ENCODE measurements at places on chromosomes 6 and 20.

- no peak for DNase-seq
Observed at GRCh38 chr6:111342913-111343312, 140.1 kb downstream of the REV3L start.

- DNase-seq = no peak
Observed at GRCh38 chr6:3265671-3266070, 6.9 kb downstream of the PSMG4 start.

- no peak for DNase-seq
Observed at GRCh38 chr20:49448917-49449316, 33.6 kb downstream of the KCNB1 start.

GRCh38 chr6:144335914-144336313 is 50.8 kb downstream of the UTRN start:
- no peak for DNase-seq

DNA sequence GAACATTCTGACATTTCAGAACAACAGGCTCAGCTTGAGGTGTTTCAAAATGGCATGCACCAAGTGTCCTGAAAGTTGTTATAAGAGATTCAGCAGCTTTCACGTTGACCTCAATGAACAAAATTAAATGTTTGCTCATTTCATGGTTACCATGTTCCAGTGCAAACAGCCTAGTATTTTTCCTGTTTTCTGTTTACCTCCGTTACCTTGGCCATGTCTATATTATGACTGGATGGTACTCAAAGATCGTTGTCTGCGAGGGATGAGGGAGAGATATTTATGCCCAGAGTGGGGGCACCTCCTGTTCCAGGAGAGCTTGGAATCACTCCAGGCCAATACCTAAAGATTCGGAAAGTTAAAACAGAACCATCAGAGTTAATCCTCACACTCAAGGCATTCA is 83.8 kb upstream of the SASH1 start:
- no peak for DNase-seq

DNA sequence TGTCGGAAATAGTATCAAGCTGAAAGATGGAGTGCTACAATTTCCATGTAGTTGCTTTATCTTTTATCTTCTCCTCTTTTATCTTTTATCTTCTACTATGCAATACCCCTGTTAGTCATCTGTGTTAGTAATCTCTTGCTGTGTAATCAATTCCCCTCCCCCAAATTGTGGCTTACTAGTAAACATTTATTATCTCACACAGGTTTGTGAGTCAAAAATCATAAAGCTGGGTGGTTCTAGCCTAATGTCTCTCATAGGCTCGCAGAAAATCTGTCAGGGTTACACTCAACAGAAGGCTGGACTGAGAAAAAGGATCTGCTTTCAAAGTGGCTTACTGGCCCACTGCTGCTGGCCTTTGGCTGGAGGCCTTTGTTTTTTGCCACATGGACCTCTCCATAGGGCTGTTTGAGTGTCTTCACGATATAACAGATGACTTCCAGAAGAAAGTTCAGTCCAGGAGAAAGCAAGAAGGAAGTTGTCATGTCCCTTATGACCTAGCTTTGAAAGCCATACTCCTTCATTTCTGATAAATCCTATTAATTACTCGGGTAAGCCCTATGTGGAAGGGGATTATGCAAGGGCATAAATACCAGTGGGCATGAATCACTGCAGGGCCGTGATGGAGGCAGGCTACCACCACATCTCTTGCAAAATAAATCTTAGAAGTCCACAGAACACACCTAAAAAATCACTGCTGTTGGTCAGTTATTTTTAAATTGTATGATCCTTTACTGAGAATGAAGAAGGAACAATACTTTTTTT is 24.5 kb upstream of the PTCHD4 start:
- no peak for DNase-seq

DNA sequence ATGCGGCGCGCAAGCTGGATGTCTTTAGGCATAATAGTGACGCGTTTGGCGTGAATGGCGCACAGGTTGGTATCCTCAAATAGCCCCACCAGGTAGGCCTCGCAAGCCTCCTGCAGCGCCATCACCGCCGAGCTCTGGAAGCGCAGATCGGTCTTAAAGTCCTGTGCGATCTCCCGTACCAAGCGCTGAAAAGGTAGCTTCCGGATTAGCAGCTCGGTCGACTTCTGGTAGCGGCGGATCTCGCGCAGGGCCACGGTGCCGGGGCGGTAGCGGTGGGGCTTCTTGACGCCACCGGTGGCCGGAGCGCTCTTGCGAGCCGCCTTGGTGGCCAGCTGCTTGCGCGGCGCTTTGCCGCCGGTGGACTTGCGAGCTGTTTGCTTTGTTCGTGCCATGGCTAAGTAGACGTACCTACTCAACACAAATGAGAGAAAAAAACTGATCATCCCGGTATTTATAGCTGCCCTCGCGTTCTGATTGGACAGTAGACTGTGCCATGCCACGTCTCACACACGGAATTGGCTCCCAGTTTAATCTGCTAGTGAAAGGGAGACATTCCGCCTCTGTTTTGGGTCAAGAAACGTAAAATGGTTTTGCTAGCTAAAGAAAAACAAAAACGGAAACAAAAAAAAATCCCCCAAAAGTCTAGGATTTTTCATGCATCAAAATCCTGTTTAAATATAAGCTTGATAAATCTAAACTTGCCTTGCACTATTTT is 40.1 kb downstream of the OR2B2 start:
- DNase-seq = peak; percentile 90

DNA sequence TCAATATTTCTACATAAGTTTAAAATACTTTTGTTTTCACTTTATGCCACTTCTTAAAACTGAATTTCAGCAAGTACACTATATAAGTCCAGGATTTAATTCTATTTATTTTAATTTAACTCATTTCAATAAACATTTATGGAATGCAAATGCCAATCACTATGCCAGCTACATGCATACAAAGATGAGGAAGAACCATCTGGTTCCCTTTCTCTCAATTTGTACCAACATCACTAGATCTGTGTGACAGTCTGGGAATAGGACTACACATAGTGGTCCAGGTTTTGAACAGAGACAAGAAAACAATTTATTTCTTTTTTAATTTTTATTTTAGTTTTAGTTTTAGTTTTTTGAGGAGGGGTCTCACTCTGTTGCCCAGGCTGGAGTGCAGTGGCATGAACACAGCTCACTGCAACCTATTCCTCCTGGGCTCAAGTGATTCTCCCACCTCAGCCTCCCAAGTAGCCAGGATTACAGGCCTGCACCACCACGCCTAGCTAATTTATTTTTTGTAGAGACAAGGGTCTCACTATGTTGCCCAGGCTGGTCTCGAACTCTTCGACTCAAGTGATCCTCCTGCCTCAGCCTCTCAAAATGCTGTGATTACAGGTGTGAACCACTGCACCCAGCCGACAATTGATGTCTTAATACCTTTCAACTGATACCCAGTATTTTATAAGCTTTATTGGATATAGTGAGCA is 35.8 kb downstream of the TRIM27 start:
- no peak for DNase-seq

DNA sequence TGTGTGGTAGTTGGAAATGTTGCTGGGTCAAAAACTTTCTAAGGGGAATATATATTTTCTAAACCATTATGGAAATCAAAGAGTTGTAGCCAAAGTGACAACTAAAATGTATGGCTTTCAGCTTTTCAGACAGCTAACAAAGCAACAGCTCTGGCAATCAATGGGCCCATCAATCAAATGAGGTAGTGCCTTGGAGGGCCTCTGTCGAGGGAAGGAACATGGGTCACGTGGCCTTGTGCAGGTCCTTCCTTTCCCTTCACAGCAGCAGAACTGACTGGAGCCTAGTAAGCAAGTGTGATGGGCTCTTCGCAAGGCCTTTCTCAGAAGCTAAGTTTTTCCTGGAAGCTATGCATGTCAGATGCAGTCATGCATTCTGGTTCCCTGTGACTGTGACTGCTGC is 17.9 kb downstream of the FAXC start:
- no peak for DNase-seq
